Islet precursor cell (in vitro differentiated cells): ENCODE measurements at places on chromosomes 1 and 21.
A peak's percentile ranks its signal among the peaks of the same experiment; 100 is the strongest.

GRCh38 chr1:57311411-57311810 is 112.4 kb downstream of the DAB1 start:
- no peak for DNase-seq

DNA sequence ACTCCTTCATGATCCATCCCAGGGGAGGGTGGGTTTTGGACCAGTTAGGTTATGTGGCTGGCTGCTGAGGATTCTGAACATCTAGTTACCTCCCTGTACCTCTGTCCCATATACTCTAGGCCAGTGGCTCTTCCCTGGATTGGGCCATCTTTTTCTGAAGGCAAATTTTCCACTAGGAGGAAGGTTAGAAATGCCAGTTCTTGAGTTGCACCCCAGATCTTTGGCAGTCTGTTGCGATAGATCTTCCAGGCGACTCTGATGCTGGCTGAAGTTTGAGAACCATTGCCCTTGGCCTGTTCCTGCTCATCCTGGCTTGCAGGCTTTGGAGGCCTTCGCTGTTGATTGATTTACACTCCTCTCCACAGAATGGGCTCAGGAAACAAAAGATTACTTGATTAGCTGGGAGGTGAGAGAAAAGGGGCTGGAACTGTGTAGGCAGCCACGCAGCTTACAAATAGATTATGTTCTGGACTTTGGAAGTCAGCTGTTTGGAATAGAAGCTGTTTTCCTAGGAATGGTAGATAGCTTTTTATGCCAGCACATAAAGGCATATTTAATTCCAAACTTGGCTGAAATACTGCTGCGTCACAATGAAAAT is 110.1 kb downstream of the MRPS6 start:
- DNase-seq = no peak

- DNase-seq = no peak
Observed at GRCh38 chr1:227767401-227768124, 32.3 kb downstream of the SNAP47 start.

GRCh38 chr1:57254022-57254421 is 169.8 kb downstream of the DAB1 start:
- DNase-seq = no peak

DNA sequence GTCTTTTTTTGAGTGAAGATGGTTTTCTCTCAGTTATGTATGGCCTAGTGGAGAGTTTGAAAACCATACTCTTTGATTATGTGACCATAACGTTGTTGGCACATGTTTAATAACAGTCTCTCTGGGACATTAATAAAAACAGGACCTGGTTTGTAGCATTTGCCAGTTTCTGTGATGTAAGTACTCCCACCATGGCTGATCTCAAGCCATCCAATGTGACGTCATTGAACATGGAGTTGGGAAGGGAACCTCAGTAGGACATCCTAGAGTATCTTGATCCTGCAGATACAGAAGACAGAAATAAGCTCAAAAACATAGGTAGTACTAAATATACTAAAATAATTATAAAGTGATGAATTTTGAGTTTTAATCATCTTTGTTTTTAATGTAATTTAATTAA is 107.0 kb downstream of the ACTL8 start:
- DNase-seq = no peak

- peak; percentile 47 for DNase-seq
Observed at GRCh38 chr1:20402585-20403422, 83.2 kb downstream of the CAMK2N1 start.

GRCh38 chr1:9281908-9282695 is 10.6 kb upstream of the SPSB1 start:
- DNase-seq = no peak

- DNase-seq = no peak
Observed at GRCh38 chr1:211369640-211370039, 43.0 kb downstream of the TRAF5 start.

DNA sequence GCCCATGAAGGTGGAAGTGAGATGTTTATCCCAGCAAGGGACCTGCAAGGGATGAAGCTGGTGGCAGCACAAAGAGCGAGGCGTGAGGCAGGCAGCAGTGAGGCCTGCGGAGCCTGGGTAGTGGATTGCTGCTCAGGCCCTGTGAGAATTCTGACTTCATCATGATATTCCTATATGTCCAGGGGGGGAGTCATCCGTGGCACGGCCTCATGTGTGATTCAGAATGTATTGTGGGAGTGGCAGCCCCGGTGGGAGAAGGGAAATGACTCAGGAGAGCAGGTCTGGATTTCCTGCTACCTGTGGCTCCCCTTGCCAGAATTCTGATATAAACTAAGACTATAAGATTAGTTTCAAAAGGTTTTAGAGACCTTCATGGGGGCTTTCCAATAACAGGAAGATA is 240.9 kb downstream of the CAMTA1 start:
- no peak for DNase-seq

GRCh38 chr1:234705615-234706014 is 95.6 kb upstream of the IRF2BP2 start:
- DNase-seq = no peak

GRCh38 chr1:30806381-30807317 is 49.1 kb upstream of the LAPTM5 start:
- no peak for DNase-seq

GRCh38 chr1:8562881-8563865 is 245.3 kb downstream of the SLC45A1 start:
- no peak for DNase-seq

- no peak for DNase-seq
Observed at GRCh38 chr1:109718495-109718894, 6.4 kb downstream of the GSTM5 start.

DNA sequence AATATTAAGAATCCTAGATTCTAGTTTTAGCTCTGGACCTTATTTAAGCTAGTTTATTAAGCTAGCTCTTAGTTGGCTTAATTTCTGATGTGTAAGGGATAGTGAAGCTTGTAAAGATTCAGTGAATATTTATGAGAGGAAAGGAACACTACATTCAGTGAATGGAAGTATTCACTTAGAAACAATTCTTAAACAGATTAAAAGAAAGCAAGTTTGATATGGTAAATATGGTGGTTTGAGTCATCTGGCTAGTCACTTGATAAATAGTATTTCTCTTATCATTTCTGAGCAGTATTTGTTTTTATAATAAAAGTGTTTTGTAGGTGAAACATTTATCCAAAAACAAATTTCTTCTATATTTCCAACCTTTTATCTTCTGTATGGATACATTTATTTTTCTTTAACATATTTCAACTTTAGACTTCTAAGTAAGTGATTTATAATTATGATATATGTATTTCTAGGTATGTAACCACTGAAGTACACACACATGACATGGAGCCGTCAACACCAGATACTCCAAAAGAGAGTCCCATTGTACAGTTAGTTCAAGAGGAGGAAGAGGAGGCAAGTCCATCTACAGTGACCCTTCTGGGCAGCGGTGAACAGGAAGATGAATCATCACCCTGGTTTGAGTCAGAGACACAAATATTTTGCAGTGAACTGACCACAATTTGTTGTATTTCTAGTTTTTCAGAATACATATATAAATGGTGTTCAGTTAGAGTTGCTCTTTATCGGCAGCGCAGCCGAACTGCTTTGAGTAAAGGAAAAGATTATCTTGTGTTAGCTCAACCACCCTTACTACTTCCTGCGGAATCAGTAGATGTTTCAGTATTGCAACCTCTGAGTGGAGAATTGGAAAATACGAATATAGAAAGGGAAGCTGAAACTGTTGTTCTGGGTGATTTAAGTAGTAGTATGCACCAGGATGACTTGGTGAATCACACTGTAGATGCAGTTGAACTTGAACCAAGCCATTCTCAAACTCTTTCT is 55.6 kb downstream of the SUCO start:
- DNase-seq = peak; percentile 56

GRCh38 chr1:94743862-94744261 is 76.3 kb upstream of the SLC44A3 start:
- no peak for DNase-seq

DNA sequence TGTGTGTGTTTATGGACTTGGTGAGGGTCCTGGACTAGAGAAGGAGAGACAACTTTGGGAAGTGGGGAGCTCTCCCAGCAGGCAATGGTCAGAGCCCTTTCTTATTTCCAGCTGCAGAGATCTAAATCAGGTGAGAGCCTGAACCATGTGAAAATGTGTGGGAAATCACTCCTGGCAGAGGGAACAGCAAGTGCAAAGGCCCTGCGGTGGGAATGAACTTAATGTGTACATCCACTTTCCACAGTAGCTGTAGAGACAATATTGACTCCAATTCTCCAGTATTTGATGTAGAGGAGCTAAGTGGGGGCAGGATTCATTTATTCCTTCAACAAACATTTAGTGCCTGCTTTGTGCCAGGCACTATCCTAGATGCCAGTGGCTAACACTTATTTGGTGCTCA is 14.7 kb upstream of the POU3F1 start:
- no peak for DNase-seq

- no peak for DNase-seq
Observed at GRCh38 chr1:92538048-92538412, 51.3 kb upstream of the GFI1 start.

- DNase-seq = no peak
Observed at GRCh38 chr1:233443040-233443760, 115.7 kb downstream of the MAP3K21 start.

- DNase-seq = no peak
Observed at GRCh38 chr1:168504064-168504837, 39.5 kb downstream of the XCL2 start.

DNA sequence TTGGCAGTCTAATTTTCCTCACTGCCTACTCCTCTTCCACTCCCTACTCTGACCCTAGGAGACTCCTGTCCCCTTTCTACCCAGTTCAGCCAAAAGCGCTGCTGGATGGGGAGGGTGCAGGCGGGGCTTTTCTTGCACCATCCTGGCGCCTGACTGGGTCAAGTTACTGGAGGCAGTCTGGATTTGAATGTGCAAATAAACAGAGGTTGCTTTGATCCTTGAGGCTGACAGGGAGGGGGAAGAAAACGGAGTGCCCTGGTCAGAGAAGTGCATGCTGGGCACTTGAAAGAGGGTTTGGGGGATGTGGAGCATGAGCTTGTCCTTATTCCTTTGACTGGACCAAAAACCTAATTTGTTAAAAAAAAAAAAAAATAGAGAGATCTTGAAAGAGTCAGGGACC is 76.8 kb upstream of the SOX13 start:
- peak; percentile 84 for DNase-seq
